ENCODE measurements at places on chromosomes 13 and 19.

- DNase-seq: no peak
Measured at GRCh38 chr13:108741930-108742329, 112.5 kb downstream of the MYO16 start.

- DNase-seq: no peak
Measured at GRCh38 chr19:7622933-7623685, 6.2 kb downstream of the XAB2 start.

DNA sequence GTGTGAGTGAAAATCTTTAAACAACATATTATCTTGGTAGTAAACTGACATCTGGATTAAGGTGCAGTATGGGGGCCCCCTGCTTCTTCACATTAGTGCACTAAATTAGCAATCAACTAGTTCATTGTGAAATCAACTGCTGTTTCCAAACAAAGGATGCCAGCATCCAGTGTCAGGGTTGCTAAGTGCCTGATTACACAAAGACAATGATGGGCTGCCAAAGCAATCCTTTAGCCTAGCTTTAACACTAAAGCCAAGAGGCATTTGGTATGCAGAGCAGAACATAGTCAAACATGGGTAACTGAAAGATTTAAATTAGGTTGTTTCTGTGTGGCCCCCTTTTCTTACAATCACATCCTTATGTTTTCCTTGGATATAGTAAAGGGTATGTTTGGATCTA lies 543.1 kb upstream of the SLITRK5 start:
- no peak for DNase-seq

DNA sequence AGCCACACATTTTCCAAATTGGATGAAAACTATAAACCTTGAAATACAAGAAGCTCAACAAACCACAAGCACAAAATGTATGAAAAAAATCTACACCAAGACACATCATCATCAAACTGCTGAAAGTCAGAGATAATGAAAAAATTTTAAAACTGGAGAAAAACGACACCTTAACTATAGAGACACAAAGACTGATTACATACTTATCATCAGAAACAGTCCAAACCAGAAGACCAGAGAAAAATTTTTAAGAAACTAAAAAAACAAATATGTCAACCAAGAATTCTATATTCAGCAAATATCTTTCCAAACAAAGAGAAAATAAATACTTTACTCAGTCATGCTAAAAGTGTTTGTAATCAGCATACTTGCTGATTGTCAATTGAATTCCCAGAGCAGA lies 8.5 kb upstream of the ZNF823 start:
- no peak for DNase-seq

- DNase-seq: no peak
Measured at GRCh38 chr13:93412676-93413075, 186.1 kb downstream of the GPC6 start.

- no peak for DNase-seq
Measured at GRCh38 chr19:19433666-19434213, 28.3 kb downstream of the GATAD2A start.

Data from stimulated activated CD8-positive, alpha-beta memory T cell treated with anti-CD3 and anti-CD28 coated beads, Interleukin-7, amount 100 ng/mL, for 24 hours (primary cell).